ENCODE measurements at places on chromosomes 1 and 21. TPM values are rescaled to one million over a fixed set of nuclear protein-coding genes. Genes with fewer than 3 reads are reported as not detected.

MAP10 gene
- polyA plus RNA-seq, result 1.6 TPM

UBASH3A gene
- not detected for polyA plus RNA-seq

SHISA4 gene
- 24.4 TPM for polyA plus RNA-seq

DNA sequence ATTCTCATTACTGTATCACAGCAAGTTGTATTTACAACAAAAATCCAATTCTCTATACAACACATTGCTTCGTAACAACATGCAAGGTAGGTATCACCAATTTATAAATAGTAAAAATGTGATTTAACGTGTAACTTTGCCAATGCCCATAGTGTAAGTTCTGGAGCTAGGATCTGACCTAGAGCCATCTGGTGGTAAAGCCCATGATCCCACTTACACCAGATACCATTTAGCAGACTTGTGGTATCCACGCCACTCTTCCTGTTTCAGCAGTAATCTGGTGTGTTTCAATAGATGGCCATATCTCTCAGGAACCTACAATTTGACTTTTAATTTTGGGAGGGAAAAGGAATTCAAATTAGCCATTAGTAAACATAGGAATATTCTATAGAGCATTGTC lies 10.2 kb downstream of the SETSIP start:
- DNase-seq, result no peak

DNA sequence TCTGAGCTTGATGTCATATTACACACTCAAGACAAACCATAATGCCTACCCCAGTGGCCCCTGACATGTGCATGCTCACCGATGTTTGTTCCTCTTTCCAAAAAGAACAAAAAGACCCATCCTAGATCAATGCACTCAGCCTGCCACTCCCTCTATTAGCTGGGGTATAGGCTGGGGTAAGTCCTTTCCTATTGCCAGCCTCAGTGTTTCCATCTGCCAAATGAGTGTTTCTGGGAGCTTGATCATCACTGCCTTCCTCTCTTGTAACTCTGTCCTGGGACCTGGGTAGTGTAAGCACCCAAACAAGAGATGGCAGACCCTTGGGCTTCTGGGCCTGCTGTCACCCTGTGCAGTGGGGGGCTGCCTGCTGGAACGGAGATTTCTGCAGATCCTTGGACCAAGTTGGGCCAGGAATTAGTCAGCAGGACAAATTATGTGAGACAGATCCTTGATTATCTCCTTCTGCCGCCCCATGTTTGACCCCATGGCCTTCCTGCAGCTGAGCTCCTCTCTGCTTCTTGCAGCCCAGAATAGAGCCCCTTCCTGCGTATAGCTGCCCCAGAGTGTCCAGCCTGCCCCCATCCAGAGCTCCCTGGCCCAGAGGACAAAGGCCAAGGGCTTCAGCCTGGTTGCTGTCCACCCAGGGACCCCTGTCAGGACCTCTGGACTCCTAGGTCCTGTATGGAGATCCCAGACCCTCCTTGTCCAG lies 31.5 kb upstream of the LRP8 start:
- no peak for DNase-seq

DNA sequence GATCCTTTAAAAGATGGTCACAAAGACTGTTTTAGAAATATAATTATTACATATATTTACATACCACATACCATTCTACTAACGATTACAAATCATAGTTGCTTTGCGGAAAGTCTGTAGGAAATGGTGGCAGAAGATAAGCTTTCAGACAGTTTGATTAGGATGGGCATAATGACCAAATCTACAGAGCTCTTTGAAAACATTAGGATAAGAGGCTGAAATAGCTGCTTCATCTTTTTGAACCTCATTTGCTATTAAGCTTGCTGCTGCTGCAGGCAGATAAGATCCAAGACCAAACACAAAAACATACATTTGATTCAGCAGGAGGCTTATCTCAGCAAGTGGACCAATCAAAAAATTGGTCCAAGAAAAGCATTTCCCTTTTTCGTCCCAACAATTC lies 47.1 kb downstream of the DDAH1 start:
- DNase-seq, result no peak

DNA sequence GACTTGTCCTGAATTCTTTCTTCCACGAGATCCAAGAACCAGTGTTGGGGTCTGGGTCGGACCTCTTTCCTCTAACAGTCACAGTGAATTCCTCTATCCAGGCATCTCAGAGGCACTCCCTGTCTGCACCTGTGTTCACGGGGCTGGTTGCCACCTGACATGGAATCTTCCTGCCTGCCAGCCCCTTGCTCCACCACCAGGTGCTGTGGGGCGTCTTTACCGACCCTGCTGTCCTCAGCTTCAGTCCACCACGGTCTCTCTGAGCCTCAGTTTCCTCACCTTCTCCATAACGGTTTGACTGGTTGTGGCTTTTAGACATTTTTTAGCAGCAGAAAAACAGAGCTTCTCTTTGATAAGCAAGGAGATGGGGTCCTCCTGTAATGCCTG lies 62.7 kb downstream of the SDC3 start:
- no peak for DNase-seq

DNA sequence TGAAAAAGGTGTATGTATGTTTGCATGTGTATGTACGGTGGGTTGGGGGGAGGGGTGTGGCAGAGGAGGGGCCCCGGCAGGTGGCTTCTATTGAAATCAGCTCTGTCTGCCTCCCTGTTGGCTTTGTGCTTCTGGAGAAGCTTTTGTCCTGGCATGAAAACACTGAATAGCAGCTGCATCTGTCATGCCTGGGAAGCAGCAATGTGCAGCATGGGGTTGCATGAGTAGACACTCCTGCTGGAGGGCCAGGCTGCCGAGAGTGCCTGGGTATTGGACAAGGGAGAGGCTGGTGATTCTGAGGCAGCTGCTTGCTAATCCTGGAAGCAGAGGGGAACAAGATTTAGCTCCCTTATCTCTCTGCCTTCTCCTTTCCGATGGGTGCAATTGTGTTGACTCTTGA lies 20.5 kb downstream of the MAPKAPK2 start:
- DNase-seq, result peak; percentile 60

- DNase-seq, result no peak
These were observed 8.3 kb downstream of the TNR start for GRCh38 chr1:175735144-175735543.
